ENCODE measurements at places on chromosomes 3 and 15.

GRCh38 chr3:99666201-99666600, 27.8 kb downstream of the COL8A1 start:
- DNase-seq = no peak

DNA sequence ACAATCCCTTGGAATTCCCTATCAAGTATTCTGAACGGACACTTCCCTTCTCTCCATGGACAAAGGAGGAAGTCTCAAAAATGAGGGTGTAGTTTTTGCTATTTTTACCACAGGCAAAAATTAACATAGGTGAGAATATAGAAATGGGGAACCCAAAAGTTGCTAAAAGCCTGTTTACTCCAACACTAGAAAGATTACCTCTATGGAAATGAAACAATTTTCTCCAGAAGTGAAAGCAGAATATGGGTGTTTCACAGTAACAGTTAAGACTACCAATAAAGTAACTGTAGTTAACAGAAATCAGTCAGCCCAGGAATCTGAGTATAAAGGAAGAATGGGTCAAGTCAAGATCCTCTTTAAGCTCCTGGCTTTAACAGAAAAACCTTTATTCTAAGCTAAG, 9.3 kb downstream of the TRA2B start:
- no peak for DNase-seq

GRCh38 chr15:56943403-56943802, 25.0 kb downstream of the TCF12 start:
- no peak for DNase-seq

DNA sequence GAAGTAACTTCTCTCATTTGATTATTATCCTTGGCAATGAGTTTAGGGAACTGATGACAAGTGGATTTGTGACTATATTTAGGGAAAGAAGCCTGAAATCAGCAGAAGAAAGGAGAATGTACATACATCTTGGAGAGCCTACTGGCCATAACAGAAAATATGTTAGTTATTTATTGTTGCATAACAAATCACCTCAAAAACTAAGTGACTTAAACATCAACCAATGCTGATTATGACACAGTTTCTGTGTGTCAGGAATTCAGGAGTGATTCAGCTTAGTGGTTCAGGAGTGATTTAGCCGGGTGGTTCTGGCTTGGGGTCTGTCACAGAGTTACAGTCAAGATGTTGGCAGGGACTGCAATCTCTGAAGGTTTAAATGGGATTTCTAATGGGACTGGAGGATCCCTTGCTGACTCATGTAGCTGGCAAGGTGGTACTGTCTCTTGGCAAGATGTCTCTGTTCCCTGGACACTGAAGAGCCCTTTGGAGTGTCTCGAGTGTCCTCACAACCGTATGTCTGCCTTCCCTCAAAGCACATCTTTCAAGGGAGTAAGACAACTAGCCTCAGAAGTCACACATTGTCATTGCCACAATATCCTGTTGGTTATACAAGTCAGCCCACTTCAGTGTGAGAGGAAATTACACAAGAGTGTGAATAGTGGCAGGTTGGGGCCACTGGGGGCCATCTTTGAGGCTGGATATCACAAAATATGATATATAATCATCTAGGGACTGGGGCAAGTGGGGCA, 248.9 kb downstream of the SV2B start:
- no peak for DNase-seq

DNA sequence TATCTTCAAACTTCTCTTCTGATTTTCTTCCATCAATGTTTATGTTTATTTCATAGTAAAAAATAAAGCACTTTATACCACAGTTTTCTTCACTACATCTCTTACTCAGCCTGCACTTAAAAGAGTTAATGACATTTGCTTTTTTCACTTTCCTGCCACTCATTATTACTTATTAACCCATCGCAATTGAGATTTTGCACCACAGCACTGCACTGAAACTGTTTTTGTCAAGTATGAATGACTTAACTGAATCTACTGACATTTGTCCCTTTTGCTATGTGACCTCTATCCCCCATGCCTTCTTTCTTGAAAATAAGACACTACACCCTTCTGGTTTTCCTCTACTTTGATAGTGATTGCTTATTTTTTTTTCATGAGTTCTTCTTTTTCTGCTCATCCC, 739.7 kb upstream of the DPPA4 start:
- DNase-seq = no peak

GRCh38 chr3:161796780-161797179, 300.2 kb downstream of the OTOL1 start:
- DNase-seq = no peak

- DNase-seq = no peak
Measured at GRCh38 chr15:62799919-62800318, 242.6 kb upstream of the TPM1 start.

DNA sequence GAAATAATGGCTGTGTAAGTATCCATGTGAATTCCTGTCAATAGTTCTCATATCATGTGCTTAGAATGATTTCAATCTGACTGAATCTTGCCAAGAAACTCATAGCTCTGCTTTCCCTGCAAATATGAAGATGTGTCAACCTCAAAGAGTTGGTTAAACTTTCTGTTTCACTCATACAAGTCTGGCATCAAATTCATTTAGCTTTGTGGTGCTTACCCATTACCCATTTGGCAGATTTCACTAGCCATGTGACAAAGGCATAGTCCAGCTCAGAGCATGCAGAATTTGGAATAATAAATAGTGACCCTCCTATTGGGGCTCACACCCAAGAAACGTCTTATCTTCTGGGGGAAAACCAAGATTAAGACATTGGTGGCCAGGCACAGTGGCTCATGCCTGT, 256.6 kb upstream of the TPRG1 start:
- DNase-seq = no peak

GRCh38 chr3:150300388-150300787, 107.7 kb upstream of the TSC22D2 start:
- no peak for DNase-seq

GRCh38 chr3:40333852-40334251, 24.3 kb downstream of the EIF1B start:
- no peak for DNase-seq

- no peak for DNase-seq
Measured at GRCh38 chr3:102741105-102741504, 306.3 kb downstream of the ZPLD1 start.

DNA sequence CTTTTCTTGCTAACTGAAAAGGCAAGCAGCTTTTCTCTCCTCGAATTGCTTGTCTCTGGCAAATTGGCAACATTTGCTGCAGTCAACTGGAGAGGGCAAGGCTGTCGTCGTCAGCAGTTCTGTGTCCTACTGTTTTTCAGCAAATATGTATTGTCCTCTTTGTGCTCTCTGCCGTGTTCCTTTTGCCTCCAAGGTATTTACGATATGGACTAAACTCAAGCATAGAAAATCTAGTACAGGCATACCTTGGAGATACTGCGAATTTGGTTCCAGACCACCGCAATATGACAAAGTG, 558 bp upstream of the SLC30A4 start:
- DNase-seq = no peak

GRCh38 chr3:158751316-158751715, 19.1 kb upstream of the RARRES1 start:
- no peak for DNase-seq

GRCh38 chr3:11545186-11545851, 98.4 kb downstream of the VGLL4 start:
- DNase-seq = no peak

- DNase-seq = no peak
Measured at GRCh38 chr15:101039461-101039860, 120.3 kb downstream of the LRRK1 start.

DNA sequence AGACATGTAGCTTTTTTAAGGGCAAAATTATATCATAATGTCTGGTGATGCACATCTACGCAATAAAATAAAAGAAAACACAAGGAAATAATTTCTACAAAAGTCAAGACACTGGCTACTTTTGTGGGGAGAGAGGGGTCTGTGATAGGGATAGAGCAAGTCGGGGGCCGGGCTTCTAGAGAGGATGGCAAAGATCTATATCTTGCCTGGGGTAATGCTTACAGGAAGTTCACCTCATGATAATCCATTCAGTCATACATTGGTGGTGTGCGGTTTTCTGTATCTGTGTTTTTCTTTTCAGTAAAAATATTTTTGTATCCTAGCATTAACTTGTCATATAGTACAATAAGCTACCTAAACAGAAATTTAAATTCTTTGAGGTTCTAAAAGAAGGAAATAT, 178.8 kb downstream of the ARRDC4 start:
- DNase-seq = no peak

DNA sequence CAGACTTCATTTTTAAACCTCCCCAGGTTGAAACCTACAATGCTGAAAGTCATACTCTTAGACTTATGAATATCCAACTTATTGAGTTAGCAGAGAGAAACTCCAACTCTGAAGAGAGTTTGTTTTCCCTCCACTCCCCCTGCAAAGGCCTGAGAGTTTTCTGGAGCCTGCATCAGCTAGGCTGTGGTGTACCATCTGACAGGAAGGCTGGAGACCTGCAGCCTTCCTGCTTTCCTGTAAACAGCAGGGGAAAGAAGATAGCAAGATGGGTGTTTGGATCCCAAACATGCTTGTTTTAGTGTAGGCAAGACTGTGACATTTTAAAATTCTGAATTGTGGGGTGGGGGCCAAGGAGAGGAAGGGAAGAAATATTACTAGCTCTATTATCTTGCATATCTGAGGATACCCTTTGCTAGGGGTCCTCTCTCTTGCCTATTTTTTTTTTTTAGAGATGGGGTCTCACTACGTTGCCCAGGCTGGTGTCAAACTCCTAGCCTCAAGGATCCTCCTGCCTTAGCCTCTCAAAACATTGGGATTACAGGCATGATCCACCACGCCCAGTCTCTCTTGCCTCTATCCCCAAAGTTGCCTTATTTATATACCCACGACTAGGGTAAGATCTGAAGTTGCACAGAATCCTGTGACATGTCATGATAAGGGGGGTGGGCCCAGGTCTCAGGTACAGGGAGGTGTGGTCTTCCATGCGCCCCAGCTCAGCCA, 51.0 kb upstream of the USP3 start:
- no peak for DNase-seq

DNA sequence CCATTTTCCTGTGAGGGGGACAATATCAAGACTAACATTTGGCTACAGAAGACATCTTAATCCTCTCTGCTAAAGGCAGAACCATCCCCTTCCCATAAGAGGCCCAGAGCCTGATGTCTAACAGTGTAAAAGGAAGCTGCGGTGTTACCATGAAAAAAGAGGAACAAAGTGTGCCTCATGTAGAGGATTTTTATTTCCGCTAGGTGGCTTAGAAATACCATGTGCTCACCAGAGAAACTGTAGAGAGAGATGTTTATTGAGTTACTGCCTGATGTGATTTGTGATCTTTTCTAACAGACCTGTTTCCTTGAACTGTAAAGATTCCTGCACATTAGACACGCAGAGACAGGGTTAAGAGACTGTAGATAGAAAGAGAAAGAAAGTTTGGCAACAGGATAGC, 22.0 kb downstream of the OR5H15 start:
- no peak for DNase-seq

DNA sequence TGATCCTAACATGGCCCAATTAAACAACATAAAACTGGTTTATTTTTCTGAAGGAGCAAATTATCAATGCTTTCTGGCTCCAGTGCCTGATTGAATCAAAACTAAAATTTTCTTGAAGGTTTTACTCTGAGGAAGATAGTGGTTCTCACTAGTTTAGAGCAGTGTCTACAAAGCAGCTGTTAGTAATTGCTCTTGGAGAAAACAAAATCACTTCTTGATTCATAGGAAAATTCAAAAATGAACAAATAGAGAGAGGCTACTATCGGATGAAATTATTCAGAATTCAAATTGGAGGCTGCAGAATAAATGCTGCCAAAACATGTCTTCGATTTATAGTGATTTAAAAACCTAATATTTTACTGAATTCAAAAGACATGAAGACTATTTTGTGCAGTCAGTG, 15.1 kb upstream of the RIOX2 start:
- no peak for DNase-seq

DNA sequence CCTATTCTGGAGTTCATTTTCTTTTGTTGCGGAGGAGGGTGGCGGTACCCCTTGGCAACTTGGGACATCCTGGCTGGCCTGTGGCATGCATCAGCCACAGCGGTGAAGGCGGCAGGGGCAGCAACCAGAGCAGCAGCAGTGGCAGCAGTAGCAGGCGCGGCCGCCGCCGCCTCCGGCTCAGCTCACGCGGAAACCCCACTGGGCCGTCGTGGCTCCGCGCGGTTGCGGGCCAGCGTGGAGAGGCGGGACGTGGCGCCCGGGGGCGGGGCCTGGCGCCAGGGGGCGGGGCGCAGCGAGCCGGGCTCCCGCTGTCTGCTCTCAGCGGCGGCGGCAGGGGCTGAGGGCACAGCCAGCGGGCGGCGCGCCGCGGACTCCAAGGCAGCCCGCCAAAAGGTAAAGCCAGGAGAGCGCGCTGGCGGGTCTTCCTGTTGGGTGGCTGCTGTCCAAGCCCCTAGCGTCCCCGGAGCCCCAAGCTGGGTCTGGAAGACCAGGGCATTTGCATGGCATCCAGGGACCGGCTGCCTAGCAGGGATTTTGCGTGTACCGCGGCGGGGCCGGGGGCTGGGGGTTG, 334.4 kb upstream of the THRB start:
- no peak for DNase-seq

- DNase-seq = no peak
Measured at GRCh38 chr3:20073068-20073467, 32.8 kb downstream of the KAT2B start.

GRCh38 chr3:129384594-129385323, 43.7 kb downstream of the EFCAB12 start:
- DNase-seq = no peak

DNA sequence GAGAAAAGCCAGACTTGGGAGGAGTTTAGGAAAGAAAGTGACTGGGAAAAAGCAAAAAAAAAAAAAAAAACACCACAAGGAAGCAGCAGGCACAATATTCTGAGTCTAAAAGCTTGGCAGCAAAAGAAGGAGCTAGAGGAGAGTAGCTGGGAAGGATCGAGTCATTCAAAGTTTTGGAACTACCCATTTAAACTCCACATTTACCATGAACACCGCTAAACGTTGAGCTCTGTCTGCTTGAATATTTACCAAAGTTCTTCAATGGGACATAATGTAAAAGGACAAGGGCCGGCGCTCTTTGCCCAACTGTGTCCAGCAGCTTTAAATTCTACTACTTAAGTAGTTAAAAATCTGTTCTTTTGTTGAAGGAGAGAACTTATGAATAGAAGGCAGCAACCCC, 481.9 kb downstream of the FOXP1 start:
- DNase-seq = no peak
